KBM-7 (cell line): ENCODE measurements at places on chromosomes 11 and 22.

DNA sequence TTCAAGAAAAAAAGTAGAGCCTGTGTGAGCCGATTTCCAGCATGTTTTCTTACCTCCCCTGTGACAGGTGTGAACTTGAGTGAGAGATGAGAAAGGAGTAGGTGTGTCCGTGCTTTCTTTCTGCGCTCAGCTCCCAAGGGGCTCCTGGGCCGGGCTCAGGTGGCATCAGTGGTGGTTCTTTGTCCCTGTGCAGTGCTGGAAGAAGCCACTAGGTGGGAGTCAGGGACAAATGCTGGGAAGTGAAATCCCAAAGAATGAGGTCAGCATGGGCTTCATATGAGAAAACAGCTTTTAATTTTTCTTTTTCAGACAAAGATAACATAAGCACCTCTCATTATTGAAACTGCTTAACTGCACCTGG is 57.8 kb downstream of the PPFIBP2 start:
- DNase-seq, result peak; percentile 50

- no peak for DNase-seq
Measured at GRCh38 chr11:11220786-11221185, 132.3 kb downstream of the CSNK2A3 start.

DNA sequence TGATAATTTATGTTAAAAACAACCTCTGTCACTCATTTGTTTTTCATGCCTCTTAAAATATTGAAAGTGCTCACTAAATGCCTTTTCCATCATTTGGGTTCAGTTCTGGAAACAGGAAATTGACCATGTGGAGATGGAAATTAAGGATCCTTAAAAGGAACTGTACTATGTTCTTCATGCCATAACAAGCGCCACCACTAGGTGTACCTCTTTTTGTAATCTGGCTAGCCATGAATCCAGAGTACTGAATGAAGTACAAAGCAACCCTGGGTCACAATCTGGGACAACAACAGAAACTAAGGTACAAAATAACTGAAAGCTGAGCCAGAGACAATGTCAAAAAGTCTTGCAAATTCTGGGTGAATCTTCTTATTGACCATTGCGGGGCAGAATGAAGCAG is 559.1 kb downstream of the FAM181B start:
- DNase-seq, result peak; percentile 3

DNA sequence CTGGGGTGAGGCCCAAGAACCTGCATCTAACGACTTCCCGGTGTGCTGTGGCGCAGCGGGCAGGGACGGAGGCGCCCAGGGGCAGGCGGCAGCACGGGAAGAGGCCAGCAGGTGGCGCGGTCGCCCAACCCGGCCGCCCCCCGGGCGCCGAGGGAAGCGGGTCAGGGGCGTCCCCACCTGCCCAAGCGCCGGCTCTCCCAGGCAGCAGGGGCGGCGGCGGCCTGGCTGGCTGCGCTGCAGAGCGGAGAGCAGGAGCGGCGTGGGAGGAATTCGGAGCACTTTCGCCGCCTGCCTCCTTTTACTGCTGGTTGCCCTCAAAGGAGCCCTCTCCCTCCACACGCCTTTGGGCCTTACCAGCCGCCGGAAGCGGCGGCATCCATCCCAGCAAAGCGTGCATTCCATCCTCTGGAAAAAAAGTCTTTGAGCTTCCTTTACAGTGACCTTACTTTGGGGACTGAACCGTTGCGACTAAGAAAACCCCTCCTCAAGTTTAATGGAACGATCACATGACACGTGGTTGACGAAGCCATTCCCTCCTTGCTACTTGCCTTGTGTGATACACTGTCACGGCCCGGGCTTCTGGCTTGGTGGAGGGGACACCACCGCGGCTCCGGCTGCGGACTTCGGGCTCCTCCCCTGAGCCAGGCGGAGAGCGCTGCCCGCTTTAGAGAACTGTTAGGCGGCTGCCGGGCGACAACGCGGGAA is 106.8 kb upstream of the CLMP start:
- DNase-seq, result peak; percentile 57

- DNase-seq, result peak; percentile 46
Measured at GRCh38 chr11:104876861-104877431, 21.3 kb downstream of the CASP12 start.

DNA sequence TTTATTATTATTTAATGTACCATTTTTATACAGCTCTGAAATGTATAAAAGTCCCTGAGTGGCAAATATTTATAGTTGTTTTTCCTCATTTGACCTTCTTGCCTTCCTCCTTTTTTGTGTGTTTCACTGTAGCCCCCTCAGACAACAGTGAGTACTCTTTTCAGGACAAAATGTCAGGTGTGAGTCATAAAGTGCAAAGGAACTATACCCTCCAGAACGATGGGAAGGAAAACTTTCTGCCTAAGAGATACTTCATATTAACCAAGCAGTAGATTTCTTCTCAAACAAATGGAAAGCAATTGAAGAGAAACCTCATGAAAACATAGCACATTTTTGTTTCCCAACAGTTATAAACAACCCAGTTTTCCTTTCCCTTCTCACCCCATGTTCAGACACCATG is 16.1 kb upstream of the MS4A7 start:
- DNase-seq, result no peak

DNA sequence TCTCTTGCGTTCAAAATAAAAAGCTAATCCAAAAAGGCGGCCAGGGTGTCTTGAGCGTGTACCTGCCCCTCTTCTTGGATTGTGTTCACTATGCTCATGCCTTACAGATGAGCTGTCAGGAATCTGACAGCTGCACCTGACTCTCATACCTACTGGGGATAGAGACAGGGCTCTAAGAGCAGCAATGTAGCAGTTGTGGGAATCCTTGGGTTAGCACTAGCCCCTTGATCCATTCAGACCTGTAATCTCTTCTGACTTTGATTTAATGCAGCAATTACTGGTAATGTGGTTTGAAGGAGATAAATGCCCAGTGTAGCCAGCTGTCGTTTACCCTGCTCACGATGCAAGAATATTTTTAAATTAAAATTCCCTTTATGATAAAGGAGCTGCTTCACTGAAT is 145.8 kb downstream of the APOL5 start:
- no peak for DNase-seq

DNA sequence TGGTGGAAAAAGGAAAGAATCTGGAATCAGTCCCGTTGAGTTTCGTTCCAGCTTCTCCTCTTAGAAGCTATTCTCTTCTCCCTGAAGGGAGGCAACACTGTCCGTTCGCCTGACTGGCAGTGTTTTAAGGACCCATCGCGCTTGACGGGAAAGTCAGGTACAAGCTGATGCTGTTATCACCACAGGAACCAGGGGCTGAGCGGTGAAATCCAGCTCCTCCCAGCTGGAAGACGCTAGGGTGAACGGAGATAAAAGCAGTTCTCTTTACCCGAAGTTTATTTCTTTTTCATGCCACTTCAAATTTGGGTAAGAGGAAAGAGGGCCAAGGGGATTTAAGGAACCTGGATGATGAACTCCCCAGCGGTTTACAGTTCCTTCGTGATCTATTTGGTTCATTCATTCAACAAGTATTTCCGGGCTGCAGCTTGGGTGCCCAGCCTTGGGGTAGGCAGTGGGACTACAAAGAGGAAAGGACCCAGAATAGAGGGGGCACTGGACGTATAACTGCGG is 551 bp upstream of the DEUP1 start:
- DNase-seq, result no peak

DNA sequence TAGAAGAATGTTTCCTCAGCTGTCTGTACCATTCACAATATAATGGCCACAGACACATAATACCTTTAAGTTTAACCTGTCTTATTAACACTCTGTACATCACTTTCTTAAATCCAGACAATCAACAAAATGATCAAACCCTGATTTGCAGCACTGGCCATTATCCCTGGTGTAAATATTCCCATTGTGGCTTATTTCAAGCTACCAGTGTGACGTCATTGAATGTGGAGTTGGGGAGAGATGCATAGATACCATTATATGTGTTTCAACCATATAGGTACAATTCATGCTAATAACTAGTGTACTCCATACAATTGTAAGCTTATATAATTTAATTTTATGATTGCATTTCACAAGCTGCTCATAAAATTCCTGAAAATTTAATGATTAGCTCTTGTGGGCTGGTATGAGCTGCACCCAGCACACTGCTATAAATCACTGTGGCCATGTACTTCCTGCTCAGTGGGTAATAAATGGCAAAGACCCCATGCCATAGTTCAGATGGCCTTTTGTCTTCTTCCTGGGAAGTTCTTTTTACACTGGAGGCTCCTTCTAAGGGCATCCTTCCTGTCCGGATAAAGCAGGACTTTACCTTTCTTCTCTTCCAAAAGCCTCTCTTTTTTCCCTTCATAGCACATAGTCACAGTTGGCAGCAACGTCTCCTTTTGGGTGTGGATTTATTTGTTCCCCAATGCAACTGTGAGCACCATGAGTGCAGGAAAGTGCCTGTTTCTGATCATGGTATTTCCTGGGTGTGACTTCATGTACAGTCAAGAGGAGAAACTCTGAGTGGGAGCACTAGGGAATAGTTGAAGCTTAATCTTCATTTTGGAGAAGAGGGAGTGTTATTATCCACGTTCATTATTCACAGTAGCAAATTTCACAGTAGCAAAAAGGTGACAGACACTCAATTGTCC is 87.8 kb downstream of the MIAT start:
- no peak for DNase-seq

DNA sequence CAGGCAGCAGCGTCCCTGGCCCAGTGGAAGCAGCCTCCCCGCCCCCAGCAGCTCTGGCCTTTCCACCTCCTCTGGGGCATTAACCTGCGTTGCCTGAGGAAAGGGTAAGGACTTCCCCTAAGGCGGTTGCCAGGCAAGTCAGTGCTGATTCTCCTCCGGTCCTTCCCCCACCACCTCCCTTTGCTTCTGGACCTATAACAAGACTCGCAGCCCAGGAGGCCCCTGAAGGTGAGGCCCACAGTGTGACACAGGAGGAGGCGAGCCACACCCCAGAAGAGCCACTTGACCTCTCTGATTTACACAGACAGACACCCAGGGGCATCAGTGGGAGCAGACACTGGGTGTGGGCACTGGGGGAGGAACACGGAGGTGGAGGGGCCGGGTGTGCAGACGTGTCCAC is 35.4 kb downstream of the ASCL2 start:
- no peak for DNase-seq

DNA sequence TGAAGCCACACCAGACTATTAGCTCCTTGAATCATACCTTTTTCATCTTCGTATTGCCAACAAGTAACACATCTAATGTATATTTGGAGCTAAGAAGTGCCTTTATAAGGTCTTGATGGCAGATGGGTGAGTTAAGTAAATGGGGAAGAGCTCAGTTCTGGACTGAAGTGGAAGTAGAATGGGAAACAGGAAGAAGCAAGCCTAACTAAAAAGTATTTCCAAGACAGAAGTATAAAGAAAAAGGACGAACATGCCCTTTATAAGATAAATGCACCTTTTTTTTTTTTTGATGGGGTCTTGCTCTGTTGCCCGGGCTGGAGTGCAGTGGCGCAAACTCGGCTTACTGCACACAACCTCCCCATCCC is 14.5 kb downstream of the CRTAM start:
- no peak for DNase-seq

DNA sequence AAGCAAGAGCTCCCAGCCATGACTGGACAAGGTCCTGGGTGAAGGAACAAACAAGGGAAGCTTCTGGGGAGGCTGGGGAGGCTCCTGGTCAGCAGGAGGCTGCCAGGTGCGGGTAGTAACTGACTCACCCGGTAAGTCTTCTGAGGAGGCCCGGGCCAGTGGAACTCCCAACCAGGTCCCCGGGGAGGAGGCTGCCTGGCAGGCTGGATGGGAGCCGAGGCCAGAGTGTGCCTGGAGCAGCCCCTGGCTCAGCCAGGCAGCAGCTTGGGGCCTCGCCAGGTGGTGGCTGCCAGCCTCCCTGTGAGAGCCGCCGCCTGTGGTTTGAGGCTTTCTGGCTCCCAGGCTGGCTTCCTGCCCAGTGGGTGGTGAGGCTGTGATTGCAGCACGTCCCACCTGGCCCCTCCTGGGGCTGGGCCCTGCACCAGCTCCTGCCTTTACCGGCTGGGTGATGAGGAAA is 46.2 kb downstream of the IGF2 start:
- peak; percentile 15 for DNase-seq

DNA sequence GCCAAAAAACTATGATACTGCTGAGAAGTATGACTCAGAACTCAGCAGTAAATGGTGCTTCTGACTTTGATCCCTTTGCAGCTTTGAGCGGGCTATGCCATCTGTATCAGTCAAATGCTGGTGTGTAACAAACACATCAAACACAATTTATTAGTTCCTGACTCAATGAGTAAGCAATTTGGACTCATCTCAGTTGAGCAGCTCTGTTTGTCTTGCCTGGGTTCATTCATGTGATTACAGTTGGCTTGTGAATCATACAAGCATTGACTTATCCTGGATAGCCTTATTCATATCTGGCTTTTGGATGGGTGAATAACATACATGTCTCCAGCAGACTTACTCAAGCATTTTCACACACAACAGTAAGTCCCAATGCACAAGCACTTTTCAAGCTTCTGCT is 858.8 kb downstream of the METTL15 start:
- DNase-seq, result no peak

DNA sequence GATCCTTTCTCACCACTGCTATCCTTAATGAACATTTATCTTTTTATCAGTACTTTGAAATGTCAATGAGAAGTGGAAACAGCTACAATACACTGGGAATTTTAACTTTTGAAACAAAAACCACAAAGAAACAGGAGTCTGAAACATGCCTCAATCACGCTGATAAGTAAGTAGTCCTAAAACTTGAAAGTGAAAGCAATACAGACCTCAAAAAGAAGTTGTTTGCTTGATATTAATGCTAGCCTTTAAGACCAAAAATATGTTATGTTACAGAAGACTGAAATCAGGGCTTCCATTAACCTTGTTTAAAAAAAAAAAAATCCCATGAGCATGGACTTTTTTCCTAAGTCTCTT is 21.3 kb downstream of the PHF21A start:
- DNase-seq, result peak; percentile 16

- no peak for DNase-seq
Measured at GRCh38 chr11:122883646-122883979, 1.1 kb downstream of the JHY start.

DNA sequence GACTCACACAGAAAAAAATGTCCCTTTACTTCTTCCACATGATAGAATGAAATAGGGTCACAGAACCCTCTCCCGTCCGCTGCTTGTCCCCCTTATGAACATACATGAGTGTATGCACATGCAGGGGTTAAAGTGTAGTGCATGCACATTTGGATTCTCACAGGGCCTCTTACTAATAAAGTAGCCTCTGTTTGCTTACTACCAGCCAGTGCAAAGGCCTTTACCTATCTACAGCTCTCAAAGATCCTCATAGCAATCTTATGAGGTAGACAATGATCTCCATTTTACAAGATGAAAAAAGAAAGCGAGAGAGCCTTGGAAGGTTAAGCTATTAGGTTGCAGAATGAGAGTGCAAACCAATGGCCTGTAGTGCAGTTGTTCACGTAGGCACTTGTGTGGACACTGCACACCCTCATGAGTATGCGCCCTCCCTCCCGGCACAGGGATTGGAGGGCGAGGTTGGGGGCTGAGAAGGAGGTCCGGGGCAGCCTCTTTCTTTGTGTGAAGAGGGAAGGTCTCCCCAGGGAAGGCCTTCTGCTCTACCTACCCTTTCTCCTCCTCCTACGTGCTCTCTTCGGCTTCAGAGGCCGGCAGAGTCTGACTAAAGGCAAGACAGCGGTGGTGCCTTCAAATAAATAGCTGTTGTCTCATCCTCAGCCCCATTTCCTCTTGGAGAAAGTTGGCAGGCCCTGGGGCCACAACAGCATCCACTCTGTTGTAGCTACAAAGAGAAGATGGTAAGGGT is 91.3 kb downstream of the CEP164 start:
- DNase-seq, result no peak

GRCh38 chr11:15045891-15046290 is 27.5 kb upstream of the CALCB start:
- DNase-seq, result no peak
